AG09309 (cell line): ENCODE measurements at places on chromosomes 1 and 21.
A peak's percentile ranks its signal among the peaks of the same experiment; 100 is the strongest.

GRCh38 chr1:2228694-2229036 is 546 bp downstream of the SKI start:
- DNase-seq: no peak

DNA sequence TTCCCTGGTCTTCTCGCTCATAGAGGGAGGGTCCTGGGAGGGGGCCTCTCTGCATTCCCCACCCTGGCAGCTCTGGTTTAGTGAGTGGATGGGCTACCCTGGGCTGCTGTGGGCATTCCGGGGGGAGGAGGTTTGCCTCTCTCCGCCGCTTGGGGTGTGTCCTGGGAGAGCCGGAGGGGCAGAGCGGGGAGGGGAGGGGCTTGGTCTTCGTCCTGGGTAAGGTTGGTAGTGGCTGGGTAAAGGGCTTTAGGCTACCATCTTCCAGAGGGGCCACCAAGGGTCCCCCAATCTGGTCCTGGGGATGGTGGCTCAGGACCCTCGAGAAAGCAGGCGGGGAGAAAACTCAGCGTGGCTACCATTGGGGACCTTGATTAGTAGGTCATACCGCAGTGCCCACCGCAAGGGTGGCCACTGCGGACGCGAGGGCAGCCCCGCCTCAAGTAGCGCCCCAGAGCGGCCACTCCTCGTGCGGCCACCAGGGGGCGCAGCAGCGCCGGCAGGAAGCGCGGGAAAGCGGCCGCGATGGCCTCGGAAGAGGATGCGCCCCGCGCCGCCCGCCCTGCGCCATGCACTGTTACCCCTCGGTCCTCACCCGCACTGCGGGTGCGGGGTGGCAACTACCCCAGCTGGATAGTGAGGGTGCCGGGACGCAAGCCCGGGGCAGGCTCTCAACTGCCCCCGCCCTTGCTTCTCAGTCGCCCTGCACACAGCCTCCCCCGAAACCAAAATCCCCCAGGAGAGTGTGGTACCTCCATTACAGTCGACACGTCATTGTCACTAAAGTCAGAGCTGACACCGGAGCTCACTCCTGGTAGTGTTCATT is 44.1 kb upstream of the SLC25A33 start:
- DNase-seq: no peak

GRCh38 chr1:222600281-222600680 is 10.5 kb upstream of the TAF1A start:
- no peak for DNase-seq

DNA sequence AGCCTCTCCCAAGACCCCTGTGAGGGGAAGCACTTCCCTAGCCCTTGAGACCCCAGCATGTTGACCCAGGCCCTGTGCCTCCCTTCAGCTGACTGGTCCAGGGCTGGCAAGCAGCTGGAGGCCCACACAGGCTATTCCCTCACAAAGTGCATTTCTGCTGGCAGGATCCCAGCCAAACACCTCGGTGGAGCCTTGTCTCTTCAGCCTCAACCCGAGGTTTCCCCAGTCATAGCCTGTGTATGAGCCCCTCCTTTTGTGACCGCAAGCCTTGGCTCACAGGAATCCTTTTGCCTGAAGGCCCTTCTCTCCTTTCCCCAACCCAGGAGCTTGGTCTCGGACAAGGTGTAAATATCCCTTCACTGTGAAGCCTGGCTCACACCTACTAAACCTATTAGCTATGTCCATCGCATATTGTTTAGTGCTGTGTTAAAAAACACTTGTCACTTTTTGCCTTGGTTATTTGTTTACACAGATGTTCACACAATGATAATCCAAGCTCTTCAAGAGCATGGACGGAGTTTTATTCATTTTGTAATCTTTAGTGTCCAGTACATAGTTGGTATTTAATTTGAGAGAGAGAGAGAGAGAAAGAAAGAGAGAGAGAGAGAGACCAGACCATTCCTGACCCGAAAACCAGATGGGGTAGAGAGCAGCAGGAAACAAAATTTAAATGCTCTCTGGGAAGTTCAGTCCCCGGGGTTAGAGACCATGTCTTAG is 8.5 kb upstream of the CD247 start:
- no peak for DNase-seq

DNA sequence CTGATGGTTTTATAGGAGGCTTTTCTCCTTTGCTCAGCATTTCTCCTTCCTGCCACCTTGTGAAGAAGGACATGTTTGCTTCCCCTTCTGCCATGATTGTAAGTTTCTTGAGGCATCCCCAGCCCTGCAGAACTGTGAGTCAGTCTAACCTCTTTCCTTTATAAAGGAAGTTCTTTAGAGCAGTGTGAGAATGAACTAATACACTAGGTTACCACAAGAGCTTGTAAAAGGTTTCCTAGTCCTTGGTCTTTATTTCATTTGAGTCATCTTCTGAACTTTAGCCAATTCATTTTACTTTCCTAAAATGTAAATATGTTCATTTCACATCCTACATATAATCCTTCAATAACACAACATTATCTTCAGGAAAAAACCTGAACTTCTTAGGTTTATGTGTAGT is 365.3 kb downstream of the HHIPL2 start:
- DNase-seq: peak; percentile 37

GRCh38 chr21:40316104-40316503 is 448.9 kb downstream of the PCP4 start:
- no peak for DNase-seq

DNA sequence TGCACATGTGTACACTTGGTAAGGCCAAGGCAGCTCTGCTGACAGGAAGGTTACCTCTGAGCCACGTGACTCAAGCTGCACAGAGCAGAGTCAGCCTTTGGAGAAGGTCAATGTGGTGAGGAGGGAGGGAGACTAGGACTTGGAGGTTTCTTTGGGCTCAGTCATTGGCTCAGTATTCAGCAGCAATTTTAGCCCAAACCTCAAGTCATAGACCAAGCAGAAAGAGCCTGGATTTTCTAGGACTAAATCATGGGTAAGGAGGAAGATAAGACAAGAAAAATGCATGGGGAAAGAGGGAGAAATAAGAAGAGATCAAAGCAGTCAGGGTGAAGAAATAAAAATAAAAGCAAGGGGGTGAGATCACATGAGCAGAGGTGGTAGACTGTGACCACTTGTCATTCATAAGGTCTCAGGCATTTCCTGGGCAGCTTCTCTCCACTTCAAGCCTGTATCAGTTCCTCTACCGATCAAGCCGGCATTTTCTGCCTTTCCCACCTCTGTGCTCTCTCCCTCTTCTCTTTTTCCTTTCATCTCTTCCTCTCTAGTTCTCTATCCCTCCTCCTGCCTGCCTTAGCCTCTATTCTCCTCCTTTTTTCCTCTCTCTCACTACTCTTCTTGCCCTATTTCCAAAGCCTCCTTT is 51.7 kb upstream of the DUSP10 start:
- no peak for DNase-seq

- no peak for DNase-seq
These were observed 5.5 kb downstream of the SMPDL3B start for GRCh38 chr1:27940297-27940696.
